Natural killer cell (primary cell): ENCODE measurements at places on chromosomes 6 and 20. TPM values are rescaled to one million over a fixed set of nuclear protein-coding genes. Genes with fewer than 3 reads are reported as not detected.

DNA sequence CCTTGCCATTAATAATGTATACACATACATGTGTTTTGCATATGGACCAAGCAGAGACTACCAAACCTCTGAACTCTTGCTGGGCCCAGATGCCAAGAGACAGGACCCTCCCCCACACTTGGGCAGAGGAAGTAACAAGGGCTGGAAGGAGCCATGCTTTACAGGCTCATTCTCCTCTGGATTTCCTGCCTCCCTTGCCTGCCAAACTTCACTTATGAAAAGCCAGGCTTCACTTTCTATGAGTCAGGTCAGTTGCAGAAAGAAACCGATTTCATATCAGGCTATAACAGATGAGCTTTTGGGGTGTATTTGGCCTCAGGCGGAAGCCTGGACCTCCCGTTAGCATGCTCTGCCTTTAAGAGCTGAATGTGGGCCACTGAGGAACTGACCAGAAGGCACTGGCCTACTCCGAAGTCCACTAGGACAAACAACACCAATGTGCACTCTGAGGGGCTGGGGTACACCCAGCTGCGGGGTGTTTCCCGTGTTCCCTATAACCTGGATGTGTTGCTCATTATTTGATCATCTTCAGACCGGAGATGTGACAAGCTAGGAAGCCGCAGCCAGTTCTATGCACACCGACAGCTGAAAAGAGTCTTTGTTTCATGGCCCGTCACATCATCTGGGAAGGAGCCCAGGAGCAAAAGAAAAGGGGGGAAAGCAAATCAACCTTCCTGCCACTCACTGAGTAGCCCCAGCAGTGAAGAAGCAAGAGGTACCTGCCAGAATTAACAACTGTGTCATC, 28.5 kb downstream of the HAO1 start:
- DNase-seq, result no peak

- no peak for DNase-seq
Observed at GRCh38 chr6:8085053-8085511, 17.3 kb downstream of the EEF1E1 start.

GRCh38 chr6:5899216-5900045, 107.3 kb downstream of the NRN1 start:
- DNase-seq, result no peak

NKX2-2 gene
- not detected for total RNA-seq

NKAIN4 gene
- not detected for total RNA-seq

MDFI gene
- total RNA-seq, result not detected
